ENCODE measurements at places on chromosomes 12 and 14. TPM values are rescaled to one million over a fixed set of nuclear protein-coding genes. Genes with fewer than 3 reads are reported as not detected.
A peak's percentile ranks its signal among the peaks of the same experiment; 100 is the strongest.

The BCL2L14 gene
- not detected for total RNA-seq

DNA sequence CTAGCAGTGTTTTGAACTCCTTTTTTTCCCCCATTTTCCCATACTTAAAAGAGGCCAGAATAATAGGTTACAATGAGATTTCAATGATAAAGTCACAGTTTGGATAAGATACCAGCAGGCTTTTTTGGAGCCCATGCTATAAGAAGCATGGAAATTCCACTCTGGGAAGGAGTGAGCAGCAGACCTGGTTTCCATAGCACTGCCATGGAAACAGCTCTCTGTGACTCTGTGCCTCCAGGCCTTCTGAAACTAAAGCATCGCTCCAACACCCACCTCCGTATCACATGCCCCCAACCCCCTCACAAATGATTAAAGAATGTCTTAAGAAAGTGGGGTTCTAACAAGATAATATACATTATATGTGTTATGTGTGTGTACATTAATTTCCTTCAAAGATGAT lies 165.0 kb downstream of the GRIN2B start:
- no peak for DNase-seq

DNA sequence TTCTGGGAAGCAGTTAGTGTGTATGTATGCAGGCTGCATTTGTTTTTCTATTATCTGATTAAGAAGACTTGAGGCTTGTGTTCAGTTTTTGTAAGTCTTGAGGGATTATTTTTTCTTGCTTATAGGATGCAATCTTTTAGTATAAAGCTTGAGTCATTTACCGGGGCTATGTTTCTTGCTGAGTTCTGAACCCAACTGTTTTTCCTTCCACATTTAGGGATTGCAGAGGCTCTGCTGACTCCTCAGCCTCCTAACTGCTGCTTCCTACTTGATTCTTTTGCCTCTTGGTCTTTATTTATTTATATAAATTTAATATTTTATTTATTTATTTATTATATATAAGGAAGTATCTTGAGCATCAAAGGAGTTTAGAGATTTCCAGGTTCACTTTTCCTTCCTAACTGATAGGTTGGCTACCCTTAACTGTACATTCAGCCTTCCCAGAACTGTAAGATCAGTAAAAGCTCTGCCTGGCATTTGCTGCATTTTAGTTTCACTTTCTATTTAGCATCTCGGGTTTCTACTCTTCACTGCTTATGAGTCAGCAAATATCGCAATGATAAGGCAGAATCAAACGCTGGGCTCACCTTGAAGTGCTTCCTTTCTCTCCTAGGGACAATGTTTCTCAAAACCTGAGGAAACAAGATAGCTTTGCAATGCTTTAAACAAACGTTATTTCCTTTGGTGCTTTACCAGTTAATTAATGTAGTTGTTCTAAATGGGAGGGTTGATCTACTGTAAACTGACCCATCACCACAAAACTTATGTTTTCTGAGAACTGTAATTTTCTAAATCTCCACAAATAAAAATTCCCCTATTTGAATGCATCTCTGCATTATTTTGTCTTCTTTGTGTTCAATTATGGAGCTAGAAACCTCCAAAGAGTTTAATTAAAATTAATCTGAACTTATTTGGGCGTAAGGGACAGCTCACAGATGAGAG lies 1183.7 kb upstream of the TMEM132C start:
- DNase-seq = no peak

DNA sequence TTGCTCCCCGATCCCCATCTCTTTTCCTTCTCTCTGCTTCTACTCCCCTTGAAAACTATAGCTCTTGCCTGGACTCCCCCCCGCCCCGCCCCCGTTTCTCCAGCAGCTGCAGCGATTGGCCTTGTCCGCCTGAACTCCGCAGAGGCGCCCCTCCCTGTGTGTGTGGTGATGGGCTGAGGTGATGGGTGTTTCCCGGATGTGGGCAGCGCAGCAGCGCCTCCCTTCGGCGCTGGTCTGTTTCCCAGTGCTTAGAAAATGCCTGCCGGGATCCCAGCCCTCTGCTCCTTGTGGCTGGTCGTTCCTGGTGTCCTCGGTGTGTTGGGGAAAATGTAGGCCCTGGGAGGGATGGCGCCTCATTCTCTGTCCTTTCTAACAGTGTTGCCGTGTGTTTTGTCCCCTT lies 43.3 kb downstream of the GALNT8 start:
- no peak for DNase-seq

- DNase-seq = no peak
These were observed 172.8 kb upstream of the LMNTD1 start for GRCh38 chr12:25725931-25726330.

DNA sequence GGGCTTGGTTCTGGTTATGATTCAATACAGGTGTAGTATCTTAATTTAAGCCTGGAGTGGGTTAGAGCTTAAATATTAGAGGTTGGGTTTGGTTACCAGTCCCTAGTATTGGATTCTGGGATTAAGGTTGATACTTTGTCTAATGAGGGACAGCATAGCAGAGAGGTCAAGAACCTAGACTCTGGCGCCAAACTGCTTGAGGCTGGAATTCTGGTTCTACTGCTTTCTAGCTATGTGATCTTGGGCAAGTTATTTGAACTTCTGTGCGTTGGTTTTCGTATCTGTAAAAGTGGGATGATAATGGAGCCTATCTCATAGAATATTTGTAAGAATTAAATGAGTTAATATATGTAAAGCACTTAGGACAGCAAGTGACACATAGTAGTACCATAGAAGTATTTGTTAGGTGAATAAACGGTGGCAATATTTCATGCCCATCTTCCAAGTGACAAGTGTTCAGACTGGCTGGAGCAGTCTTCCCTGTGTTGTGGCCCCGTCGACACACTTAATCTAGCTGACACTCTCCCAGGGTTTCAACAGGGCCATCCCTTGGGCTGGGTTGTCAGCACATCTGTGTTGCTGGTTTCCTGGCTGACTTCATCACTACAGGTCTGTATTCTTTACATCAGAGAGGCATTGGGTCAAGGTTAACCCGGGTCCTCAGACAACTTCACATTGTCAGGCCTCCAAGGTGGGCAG lies 3.0 kb downstream of the ENDOU start:
- no peak for DNase-seq

DNA sequence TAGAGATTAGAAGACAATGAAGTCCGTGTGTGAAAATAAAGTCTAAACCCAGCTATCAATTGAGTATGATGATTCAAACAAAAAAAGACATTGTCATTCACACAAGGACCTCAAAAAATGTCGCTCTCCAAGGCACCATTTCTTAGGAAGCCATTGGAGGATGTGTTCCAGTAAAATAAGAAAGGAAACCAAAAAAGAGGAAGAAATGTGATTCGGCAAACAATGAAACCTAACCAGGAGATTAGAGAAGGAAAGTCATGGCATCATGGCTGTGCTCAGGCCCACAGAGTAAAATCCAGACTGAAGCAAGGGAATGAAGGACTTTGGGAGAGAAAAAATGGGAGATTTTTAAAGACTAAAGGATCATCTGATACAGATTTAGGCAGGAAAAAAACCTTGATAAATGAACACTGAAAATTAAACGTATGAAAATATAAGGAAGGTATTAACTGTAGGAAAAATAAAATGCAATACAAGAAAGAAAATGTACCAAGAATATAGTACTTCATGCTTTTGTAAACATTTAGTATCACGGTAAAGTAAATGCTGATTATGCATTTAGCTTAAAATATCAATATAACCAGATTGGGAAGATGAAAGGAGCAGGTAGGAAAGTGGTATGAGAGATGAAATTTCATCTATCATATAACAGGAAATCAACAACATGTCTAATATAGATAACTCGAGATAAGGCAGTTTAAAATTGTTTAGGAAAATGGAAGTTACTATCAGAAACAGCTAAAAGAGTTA lies 38.2 kb upstream of the MTHFD1 start:
- DNase-seq = no peak

- no peak for DNase-seq
These were observed 92.2 kb upstream of the ATF7IP start for GRCh38 chr12:14272956-14273912.

DNA sequence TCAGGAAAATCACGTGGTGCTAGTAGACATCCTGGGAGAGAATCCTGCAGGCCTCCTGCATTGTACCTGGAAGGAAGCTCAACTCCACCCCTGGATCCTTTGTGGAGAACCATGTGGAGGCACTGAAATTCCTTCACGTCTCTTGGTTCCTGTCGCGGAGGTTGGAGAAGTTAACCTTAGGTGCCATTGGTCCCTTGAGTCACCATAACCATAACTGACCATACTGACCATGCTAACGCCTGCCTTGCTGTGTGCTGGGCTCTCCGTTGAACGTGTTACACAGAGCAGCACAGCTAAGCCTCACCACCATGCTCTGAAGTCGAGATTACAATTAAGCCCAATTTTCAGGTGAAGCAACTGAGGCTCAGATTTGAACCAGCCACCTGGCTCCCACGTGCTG lies 18.6 kb downstream of the C14orf132 start:
- no peak for DNase-seq

DNA sequence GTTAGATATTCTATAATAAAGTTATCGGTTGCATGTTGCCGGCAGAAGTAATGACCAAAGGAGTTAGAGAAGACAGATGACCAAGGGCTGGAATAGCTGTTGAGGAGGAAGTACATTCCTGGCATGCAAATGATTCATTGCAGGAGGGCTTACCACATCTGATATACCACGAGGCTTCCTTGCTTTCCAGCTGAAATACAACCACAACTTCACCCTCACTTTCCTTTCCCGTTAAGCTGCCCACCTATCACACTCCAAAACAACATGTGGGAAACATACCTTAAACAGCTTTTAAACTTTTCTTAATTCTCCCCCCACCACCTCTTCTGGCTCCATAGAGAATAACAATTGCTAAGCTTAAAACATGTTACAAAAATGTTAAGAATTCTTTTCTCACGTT lies 594.1 kb downstream of the NRXN3 start:
- DNase-seq = no peak

DNA sequence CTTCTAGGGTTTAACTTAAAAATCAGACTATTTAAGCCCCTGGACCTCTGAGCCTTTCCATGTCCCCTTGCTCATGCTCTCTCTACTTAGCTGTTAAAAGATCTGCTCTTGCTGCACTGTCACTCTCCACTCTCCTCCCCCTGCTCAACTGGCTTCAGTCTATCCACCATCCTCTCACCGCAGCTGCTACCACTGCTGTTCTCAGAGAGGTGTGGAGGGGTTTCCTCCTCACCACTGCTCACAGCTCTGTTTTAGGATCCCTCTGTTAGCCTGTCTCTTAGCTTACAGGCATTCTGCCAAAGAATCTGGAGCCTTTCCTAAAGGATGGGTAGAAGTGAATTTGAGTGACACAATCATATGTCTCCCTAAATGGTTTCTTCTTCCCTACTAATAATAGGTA lies 43.7 kb upstream of the ATP2B1 start:
- no peak for DNase-seq

DNA sequence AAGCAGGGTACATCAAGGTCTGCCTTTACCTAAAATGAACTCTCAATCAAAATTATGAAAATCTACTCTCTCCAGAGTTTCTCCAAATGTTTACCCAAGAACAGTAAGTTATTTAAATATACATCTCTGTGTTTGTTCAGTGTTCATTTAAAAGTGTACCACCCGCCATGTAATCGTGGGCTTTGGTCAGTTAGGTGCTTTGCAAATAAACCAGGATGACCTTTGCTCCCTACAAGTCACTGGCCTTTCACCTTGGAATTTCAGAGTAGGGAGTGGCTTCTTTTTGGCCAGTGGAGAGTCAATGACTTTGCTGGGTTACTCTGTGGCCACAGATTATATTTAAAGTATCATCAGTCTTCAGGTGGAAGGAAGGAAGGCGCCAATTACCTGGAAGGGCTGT lies 74.6 kb upstream of the PTPRB start:
- no peak for DNase-seq

The PCED1B gene
- total RNA-seq = 0.89 TPM

- no peak for DNase-seq
These were observed 28.8 kb downstream of the YEATS4 start for GRCh38 chr12:69388371-69388770.

DNA sequence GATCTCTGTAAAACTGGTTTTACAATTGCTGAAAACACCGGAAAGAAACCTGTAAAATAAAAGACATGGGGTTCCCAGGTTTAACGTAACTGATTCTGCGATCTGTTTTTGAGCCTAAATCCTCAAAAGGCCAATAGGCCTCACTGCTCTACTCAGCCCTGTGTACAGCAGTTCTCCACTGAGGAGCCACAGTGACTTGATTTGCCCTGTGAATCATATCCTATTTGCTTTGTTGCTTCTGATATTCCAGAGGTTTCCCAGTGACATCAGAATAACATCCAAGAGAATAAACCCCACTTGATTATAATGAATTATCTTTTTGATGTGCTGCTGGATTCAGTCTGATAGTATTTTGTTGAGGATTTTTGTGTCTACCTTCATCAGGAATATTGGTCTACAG lies 27.5 kb downstream of the MDM1 start:
- DNase-seq = no peak

- no peak for DNase-seq
These were observed 984.9 kb downstream of the FSCB start for GRCh38 chr14:43522191-43522590.

DNA sequence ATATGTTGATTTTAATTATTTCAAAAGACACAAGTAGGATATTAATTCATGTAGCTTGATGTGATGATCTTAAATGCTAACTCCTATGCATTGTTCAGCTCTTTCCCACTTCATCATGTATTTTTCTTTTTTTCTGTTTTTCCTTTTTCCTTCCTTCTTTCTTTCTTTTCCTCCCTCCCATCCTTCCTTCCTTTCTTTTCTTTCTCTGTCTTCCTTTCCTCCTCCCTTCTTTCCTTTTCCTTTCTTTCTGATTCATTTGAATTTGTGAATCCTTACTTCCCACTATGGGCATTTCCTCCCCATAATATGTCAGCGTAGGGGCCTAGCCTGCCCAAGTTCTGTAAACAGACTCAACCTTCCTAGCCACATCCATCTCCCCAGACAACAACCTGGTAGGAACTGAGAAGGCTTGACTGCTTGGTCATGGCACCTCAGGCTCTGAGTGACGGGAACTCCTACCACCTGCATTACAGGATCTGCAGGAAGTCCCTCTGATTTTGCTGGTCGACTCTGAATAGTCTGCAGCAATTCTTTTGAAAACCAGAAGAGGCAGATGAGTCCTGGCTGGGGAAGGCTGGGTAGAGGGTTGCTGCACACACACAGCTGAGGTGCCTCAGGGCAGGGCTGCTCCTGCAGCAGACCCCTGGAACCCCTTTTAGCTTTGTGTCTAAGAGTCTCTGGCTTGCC lies 33.4 kb upstream of the BHLHE41 start:
- DNase-seq = no peak

- DNase-seq = peak; percentile 65
These were observed 11.7 kb upstream of the ITGB7 start for GRCh38 chr12:53218551-53219291.
